ENCODE measurements at places on chromosomes 13 and 19.

DNA sequence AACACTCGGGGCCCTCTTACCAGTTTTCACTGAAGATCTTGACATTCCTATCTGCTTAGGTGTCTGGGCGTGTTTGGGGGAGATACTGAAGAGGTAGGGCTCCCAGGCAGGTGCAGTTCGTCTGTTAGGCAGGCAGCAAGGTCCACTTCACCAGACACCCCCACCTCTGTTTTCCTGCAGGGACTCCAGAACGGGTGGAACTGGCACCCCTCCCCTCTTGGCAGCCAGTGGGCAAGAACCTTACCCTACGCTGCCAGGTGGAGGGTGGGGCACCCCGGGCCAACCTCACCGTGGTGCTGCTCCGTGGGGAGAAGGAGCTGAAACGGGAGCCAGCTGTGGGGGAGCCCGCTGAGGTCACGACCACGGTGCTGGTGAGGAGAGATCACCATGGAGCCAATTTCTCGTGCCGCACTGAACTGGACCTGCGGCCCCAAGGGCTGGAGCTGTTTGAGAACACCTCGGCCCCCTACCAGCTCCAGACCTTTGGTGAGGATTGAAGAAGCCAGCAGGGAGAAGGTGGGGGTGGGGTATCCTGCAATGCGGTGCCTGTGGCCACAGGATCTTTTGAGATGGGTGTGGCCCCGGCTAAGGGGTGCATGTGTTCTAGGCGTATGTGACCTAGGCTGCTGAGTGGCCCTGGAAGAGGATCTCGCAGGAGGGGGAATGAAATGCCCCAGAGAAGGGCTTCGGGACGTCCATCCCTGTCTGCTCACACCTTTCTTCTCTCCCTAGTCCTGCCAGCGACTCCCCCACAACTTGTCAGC lies 3.3 kb upstream of the ICAM4 start:
- DNase-seq = no peak

DNA sequence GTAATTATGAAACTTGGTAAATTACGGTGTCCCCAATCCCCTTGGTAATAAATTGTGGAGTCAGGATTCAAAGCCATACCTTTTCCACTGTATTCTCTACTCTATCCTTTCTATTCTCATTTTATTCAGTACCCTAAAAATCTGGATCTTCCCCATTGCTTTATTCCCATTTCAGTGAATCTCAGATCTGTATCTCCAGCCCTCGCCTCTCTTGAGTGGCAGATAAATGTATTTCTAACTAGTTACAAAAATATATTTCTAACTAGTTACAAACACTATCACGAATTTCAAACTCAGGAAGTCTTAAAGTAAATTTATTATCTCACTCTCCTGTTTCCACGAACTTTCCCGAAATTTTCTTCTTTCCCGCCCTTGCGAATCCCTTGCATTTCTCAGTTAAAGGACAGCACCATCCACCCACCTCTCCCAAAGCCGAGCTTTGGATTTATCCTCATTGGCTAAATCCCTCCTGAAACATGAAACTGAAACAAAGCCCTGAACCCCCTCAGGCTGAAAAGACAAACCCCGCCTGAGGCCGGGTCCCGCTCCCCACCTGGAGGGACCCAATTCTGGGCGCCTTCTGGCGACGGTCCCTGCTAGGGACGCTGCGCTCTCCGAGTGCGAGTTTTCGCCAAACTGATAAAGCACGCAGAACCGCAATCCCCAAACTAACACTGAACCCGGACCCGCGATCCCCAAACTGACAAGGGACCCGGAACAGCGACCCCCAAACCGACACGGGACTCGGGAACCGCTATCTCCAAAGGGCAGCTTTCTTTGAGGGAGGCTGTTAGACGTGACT lies 164.3 kb upstream of the PABPC3 start:
- DNase-seq = no peak

GRCh38 chr19:13010038-13010991 lies 15.0 kb downstream of the NFIX start:
- no peak for DNase-seq

DNA sequence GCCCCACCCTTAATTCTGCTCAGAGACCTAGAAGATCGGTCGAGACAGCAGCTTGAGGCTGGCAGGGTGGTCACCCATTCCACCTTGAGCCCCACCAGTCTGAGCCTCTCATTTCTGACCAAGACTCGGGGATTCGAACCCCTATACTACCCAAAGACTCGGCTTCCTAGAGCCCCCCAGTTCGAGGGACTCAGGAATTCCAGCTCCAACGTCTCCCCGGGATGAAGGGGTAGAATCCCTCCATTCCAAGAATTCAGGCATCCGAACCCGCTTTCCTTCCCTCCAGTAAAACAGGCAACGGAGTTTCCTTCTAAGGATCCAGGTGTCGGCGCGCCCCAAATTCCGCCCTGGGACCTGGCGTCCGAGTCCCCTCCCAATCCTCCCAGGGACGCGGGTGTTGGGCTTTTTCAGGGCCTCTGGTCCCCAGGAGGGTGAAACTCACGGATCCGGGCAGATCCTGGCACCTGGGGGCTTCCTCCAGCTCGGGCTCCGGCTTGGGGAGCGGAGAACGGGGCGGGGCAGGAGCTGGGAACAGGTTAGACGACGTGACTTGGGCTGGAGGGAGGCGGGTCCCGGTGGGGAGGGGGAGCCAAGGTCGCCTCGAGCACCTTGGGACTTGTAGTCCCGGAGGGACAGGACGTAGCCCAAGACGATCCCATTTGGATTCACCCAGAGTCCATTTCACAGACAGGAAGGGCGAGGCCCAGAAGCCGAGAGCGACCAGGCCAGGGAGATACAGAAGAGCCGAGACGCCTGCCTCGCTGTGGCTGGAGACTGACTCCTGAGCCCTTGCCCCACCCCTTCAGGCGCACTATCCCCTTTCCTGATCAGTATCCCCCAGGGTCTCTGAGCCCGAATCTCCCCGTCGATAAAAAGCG lies at the start of gene PPP1R13L:
Gene PPP1R13L (minus strand): TSS at position 513 of the 878 bp plus-strand sequence. CDS start 6,751 bp downstream, outside the sequence.
- DNase-seq = peak; percentile 8

- no peak for DNase-seq
These were observed 32.9 kb downstream of the ING1 start for GRCh38 chr13:110746438-110746837.

- no peak for DNase-seq
These were observed 15.1 kb downstream of the ZNF302 start for GRCh38 chr19:34692549-34692948.

- no peak for DNase-seq
These were observed 61.6 kb downstream of the UNC13A start for GRCh38 chr19:17626456-17627015.

DNA sequence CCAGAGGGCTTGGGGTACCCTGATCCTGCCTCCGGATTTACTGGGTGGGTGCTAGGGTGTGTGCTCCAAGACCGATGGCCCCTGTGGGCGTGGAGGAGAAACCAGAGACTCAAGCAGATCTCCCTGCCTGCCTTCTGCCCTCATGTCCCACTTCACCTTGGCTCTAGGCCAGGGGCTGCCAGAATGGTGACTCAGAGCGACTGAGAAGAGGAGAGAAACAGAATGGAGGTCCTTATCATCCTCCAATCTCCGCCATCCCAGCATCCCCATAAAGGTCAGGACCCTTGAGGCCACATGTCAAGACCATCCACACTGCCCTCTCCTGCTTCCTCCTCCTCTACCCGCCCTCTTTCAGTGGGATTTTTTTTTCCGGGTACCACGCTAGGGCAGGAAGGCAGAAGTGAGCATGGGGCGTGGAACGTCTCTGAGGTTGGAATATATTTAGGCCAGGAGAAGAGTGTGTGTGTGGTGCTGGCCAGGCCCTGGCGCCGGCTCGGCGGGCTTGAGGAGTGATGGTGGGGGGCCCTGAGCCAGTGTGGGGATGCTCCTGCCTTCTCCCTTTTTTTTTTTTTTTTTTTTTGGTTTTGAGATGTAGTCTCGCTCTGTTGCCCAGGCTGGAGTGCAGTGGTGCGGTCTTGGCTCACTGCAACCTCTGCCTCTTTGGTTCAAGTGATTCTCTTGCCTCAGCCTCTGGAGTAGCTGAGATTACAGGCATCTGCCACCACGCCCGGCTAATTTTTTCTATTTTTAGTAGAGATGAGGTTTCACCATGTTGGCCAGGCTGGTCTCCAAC lies 22.3 kb downstream of the IER2 start:
- no peak for DNase-seq

- DNase-seq = no peak
These were observed 880 bp downstream of the SWSAP1 start for GRCh38 chr19:11375143-11375948.

DNA sequence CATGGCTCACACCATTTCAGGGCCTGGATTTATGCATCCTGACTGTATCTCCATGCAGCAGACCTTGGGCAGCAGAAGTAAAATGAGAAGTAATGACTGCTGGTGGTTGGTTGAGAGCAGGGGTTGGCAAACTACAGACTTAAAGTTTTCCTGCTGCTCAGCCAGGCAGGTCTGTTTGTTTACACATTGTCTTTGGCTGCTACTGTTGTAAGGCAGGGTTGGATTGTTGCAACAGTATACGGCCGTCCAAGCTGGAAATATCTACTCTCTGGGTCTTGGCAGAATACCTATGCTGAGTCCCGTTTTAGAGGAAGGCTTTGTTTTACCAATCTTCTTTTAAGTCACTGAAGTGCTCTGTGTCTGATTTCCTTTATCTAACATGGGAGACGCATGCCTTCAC lies 13.5 kb downstream of the SNRNP70 start:
- no peak for DNase-seq

DNA sequence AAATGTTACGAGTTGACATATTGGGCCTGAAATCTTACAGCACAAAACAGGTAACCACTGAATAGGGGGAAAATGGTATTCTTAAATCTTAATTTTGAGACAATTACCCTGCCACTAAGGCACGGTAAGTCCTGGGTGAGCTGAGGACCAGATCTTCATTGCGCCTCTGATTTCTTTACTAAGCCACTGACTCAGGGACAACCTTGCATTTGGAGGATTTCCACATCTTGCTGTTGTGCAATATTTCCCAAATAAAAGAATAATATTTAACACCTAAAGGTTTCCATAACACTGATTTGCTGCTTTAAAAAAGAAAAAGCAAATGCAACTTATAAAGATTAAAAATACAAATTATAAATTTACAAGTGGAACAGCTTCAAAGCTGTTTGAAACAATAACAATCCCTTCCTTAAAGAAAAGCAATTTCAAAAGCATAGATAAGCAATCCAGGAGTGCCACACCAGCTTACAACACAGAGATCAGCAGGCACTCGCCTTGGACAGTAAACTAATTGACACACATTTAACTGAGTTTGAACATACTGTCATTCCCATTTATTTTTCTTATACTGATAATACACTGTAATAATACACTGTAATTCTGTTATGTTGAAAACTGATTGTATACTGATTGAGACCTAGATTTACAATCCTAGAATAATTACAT lies 79.6 kb upstream of the DOCK9 start:
- no peak for DNase-seq

GRCh38 chr13:26965952-26966700 lies 205.5 kb downstream of the USP12 start:
- DNase-seq = no peak

DNA sequence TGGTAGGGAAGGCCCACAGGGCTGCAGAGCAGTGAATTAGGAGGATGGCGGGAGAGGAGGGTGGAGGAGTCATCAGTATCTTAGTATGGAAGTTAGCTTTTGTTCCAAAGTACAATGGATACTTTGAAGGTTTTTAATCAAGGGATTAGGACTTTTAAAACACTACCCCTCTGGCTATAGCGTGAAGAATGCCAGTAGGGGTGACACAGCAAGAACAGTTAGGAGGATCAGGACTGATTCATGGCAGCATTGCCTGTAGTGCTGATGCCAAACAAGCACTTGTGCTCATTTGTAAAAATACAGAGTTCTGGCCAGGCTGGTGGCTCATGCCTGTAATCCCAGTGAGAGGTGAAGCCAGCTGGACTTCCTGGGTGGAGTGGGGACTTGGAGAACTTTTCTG lies 46.2 kb downstream of the SKA3 start:
- no peak for DNase-seq

DNA sequence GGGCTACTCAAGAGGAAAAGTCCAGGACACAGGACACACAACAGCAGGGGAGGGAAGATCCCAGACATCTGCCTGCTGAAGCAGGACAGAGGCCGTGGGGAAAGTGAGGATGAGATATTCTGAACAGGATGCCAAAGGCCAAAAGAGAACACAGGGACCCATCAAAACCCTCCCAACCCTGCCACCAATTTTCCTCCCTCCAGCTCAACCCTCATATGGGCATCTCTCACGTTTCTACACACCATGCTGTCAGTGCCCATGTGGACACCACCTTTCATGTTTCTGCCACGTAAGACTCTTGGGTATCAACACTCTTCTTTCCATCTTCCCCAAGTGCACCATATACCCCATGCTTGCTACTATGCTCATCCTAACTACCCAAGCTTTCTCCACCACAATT lies 97.6 kb downstream of the RNASEH2B start:
- no peak for DNase-seq

GRCh38 chr13:21898459-21898858 lies 227.6 kb downstream of the FGF9 start:
- no peak for DNase-seq

GRCh38 chr19:49570997-49571676 lies 9.2 kb downstream of the NOSIP start:
- no peak for DNase-seq

All from NCI-H1436 treated with DMSO at 0.1 percent for 48 hours (cell line).